BJ (cell line): ENCODE measurements at places on chromosomes 13 and 19.

DNA sequence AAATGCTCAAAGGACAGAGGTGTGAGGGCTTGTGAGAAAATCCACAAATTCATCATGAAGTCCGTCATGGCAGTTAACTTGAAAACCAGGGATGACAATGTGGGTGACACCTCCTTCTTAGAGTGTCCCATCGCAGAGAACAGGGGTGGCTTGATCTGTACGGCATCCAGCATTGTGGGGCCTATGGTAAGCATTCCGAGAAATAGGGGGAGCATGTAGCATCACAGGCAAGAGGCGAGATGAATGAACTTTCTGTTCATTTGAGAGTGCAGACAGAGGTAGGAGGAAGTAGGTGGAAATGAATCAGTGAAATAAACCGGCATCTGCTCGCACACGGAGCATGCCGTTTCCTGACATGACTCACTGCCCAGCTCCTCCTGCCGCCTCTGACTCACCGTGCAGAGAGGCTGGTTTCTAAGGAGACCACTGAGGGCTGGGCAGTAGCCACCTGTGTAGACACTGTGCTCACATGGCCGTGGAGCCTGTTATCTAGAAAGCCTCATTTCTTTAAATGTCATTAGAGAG, 339.0 kb downstream of the RFC3 start:
- peak; percentile 81 for DNase-seq

GRCh38 chr13:114203536-114203935, 24.5 kb downstream of the CFAP97D2 start:
- no peak for DNase-seq

DNA sequence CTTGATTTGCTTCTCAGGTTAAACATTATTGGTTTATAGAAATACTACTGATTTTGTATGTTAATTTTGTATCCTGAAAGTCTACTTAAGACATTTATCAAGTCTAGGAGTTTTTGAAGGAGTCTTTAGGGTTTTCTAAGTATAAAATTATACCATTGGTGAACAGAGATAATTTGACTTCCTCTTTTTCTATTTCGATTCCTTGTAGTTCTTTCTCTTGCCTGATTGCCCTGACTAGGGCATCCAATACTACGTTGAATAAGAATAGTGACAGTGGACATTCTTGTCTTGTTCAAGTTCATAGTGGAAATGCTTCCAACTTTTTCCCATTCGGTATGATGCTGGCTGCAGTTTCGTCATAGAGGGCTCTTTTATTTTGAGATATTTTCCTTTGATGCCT, 807.5 kb upstream of the SLC10A2 start:
- no peak for DNase-seq

- no peak for DNase-seq
Measured at GRCh38 chr19:18969931-18970659, 29.1 kb upstream of the HOMER3 start.

- no peak for DNase-seq
Measured at GRCh38 chr13:86882107-86882506, 789.1 kb upstream of the SLITRK5 start.

DNA sequence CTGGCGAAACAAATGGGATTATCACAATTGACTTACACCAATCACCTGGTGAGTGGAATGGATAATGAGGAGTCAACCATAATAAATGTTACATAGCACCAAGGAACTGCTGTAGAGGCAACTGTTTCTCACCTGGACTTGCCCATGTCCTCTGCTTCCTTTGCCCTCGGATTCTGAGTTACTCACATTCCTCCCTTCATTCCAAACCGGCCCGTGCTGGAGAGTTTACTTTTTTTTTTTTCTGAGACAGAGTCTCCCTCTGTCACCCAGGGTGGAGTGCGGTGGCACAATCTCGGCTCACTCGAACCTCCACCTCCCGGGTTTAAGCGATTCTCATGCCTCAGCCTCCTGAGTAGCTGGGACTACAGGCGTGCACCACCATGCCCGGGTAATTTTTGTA, 41.5 kb upstream of the TSC22D1 start:
- no peak for DNase-seq

GRCh38 chr19:38142176-38143035, 81.6 kb downstream of the DPF1 start:
- no peak for DNase-seq

DNA sequence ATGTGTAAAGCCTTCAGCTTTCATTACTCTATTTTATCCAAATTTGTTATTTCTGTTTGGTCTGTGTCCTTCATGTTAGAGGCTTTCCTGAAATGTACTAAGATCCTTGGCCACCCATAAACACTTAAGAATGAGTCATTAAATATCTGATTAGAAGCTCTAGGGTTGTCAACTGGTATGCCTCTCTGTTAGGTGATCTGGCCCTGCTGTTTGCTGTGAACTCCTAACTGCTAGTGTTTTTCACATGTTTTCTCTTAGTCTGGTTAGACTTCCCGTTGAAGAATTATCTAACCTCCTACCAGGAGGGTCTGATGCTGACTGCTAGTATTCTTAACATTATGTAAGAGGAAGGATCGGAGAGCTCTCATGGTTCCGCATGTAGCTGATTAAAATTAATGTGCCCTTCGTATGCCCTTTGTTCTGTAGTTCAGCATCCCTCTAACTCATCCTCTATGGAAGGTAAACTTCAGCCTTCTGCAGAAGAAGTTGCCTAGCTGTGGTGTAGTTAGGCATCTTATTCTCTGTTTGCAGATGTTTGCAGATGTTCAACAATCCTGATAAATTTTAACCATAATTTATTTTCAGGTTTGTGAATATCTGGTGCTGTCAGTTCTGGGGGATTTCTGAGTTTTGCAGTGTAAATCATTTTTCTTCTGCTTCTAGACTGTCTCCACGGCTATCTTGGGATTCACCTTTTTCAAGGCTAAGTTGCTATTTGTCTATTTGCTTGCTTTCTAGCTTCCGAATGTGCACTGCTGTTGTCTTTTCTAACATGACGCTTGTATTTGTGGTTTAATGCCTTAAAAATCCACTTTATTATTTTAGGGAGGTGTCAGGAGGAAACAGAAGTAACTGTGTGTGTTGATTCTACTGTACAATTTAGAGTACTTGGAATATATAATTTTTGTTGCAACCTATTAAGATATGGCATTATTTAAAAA, 207.2 kb upstream of the SPRY2 start:
- DNase-seq, result no peak

DNA sequence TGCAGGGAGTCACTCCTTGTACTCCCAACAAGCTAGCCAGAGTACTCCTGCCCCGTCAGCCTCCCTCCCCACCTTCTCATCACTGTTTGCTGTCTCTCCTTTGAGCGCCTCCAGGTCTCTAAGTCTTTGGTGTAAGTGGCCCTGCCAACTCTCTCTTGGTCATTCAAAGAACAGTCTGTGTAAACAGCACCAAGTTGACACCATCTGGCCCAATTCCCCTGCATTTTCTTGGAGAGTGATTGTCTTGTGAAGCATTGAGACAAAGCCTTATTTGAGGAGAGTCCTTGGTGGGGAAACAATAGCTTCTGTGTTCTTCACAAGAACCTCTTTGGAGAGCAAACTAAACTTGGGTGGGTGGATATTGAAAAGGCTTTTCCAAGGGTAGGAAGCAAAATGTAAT, 114.6 kb upstream of the RNF113B start:
- no peak for DNase-seq

DNA sequence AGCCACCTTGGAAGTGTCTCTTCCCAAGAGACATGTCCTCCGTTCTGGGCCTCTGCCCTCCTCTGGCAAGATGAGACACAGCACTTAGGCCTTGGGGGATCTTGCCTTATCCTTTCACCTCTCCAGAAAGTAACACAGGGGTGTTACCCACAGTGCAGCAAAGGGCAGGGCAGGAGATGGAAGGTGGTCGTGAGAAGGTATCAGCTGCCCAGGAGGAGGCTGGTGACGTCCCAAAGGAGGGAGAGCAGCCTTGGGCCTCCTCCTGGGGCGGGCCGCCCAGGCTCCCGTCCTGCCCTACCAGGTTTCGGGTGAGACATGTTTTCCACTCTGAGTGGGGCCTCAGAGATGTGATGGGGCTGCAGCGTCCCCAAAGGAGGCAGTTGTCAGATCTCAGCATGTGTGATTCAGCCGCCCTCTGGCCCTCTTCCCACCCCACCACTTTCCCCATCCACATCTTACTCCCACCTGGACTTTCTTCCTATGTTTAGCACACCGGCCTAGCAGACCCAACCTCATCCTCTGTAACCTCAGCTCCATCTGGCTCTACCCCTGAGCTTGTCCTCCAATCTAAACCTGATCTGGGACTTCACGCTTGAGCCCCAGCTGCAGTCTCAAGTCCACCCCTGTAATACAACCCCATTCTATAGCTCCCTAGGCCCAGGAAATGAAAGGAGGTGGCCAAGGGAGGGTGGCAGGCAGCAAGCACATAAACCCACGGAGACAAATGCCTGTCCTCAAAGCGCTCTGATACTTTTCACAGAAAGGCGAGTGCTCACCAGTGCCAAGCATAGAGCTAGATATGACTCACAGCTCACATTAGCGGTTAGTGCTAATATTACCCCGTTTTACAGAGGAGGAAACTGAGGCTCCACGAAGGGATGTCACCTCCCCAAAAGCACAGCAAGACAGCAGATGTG, 9.3 kb downstream of the POU2F2 start:
- no peak for DNase-seq

DNA sequence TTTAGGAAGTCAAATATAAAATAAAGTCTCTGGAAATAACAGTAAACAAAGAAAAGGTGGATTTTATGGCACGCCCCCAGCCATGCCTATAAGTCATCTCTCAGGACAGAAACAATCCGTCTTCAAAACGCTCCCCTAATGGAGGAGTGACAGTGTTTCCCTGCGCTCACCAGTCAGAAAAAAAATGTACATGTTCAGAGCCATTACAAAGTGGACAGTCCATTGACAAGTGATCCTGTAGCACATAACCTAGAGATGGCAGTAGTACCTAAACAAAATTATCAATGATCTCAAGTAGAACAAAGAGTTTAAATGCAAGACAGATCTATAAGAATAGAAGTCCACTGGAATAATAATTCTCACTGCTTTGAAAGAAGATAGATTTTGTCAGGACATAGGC, 891.7 kb upstream of the MIR17HG start:
- no peak for DNase-seq

- no peak for DNase-seq
Measured at GRCh38 chr13:111577956-111578605, 257.6 kb downstream of the TEX29 start.

- DNase-seq, result no peak
Measured at GRCh38 chr19:12545267-12545666, 6.0 kb downstream of the ZNF564 start.

- DNase-seq, result no peak
Measured at GRCh38 chr13:87322386-87322785, 348.8 kb upstream of the SLITRK5 start.

DNA sequence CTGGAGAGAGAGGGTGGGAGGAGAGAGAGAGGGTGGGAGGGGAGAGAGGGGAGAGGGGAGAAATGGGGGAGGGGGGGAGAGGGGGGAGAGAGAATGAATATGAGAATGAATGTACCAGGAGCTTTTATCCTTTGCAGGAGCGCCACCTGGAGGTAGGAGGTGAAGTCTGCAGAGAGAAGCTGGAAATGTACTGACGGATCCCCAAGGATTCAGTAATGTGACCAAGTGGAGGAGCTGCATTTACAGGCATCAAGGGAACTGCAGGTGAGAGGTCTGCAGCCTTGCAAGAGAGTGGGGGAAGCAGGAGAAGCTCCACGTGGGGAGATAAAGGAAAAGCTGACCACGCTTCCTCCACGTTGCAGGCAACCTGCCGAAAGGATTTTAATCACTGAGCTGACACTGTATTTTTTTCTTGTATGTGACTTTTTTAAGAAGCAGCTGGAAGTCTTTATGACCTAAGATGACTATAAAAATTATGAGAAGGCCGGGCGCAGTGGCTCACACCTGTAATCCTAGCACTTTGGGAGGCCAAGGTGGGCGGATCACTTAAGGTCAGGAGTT, 33.7 kb downstream of the VSTM1 start:
- no peak for DNase-seq

DNA sequence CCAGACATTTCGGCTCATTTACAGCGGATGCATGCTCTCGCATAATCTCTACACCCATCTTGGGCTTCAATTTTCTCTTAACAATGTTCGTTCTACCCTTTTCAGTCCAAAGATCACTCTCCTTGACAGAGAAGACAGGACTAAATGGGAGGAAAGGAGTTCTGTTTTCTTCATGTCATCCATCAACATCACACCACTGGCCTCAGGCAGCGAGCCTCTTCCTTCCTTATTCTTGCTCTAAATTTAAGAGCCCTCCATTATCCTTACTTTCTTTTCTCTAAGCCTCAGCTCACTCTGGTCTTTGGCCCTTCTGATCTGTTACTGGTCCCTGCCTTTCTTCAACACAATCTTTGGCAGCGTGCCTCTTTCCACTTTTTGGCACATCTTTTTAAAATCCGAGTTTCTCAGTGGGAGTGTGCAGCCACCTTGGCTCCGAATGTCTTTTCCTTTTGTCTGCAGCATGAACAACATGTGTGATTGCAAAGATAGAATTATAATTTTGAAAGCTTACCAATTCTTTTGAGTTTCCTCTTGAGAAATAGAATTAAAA, 98.7 kb downstream of the FAM216B start:
- no peak for DNase-seq

DNA sequence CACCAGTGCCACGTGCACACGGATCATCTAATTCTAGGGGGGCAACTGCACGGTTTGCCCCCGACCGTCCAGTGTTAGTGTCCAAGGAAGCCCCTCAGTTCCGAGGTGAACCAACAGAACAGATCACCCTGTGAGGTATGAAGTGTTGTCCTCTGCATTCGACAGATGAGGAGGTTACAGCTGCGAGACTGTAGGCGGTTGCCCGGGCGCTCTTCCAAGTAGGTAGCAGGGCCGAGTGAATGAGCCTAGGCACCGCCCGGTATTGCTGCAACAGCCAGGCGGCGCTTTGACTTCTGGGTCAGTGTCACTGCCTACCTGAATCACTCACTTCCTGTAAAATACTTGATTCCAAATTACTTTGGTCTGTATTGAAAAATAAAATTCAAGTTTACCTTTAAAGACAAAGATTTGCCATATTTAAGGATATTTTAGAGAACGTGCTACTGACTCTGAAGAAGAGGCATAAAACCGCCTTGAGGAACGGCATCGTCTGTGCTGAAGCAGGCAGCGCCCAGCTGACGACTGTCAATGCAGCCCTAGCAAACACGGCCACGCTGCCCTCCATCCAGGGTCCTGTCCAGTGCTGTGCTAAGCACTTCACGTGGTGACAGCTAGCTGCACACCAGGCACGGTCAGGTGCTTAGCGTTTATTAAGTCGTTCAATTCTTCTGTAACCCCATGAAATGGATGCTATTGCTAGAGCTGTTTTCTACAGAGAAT, 19.3 kb upstream of the RASA3 start:
- DNase-seq, result no peak

DNA sequence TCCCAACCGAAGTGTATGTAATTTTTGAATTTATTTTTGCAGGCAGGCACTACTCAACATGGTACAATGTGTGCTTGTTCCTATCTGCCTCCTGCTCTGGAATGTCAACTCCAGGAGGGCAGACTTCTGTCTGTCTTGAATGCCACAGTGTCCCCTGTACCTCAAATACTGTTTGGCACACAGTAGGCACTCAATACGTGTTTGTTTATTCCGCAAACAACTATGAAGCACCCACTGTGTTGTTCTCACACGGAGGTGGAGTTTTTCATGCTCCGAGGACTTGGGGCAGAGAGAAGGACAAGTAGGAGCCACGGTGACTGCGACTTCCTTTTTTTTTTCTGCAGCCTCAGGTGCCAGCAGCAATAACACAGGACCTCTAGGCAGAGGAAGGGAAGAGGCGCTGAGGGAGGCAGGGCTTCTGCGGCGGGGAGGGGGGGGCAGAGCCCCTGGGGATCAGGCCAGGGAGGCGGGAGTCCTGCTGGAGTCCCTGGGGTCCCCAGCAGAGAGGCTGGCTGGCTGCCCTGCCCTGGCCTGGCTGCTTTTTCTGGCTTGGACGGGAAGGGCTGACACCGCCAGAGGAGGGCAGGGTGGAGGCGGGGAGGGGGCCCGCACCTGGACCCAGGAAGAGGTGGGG, 29.3 kb upstream of the TNFAIP8L1 start:
- no peak for DNase-seq
